G401 (cell line): ENCODE measurements at places on chromosomes 3 and 15.
A peak's percentile ranks its signal among the peaks of the same experiment; 100 is the strongest.

GRCh38 chr3:46674031-46674845 lies 19.2 kb downstream of the ALS2CL start:
- no peak for DNase-seq

DNA sequence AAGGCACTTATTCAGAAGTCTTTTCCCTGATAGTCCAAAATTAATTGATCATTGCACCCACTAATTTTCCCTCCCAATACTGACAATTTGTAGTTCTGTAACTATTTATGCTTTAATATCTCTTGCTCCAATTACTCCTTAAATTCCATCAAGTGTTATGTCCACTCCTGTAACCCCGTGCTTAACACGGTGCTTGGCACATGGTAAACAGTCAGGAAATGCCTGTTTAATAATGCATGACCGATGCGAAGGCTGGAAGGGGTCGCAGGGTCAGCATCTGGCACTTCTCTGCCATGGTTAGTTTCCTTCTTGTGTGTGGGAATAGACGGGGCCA lies 553 bp upstream of the SEC22A start:
- no peak for DNase-seq

DNA sequence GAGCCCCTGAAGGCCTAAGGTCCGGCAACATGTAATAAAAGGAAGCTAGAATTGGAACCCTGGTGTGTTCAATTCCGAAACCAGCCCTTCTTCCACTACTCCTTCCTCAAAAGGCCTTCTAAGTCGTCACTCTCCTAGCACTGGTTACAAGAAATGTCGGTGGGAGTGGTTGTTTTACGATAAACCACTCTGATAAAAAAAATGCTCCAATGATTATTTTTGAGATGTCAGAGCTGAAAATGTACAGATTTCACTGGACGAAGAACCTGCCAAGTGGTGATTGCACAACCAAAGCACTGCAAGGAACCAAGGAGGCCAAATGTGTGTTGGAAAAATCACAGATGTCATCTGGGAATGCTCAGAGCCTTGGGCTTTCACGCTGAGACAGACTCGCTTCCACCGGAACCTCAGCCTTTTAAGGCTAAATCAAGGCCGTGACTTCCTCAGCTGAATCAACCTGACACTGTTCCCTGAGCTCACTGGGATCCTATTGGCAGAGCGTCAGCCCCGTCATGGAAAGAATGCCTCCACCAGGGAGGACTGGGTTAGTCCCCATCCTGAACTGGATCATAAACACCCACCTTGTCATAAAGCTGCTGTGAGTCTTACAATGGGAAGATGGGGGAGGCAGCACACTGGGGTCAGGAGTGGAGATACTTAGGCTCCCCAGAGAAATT lies 108.1 kb upstream of the THBS1 start:
- DNase-seq = peak; percentile 50

- peak; percentile 47 for DNase-seq
Measured at GRCh38 chr15:23038726-23039142, 635 bp downstream of the TUBGCP5 start.

DNA sequence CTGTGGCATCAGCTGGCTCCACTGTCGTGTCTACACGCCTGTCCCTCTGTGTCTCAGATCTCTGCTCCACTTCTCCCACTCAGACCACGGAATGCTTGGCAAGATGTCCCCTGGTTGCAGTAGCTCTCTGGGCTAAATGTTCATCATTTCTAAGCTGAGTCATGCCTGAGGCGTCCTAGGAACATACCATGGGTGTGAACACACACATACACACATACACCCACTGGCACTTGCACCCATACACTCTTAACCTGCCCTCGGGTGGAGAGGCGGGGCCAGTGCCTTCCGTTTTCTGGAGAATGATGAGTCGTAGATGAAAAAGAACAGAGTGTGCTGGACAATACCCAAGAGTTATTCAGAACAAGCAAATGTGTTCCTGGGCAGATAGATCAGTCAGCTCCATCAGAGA lies 72.4 kb downstream of the SENP2 start:
- DNase-seq = no peak

DNA sequence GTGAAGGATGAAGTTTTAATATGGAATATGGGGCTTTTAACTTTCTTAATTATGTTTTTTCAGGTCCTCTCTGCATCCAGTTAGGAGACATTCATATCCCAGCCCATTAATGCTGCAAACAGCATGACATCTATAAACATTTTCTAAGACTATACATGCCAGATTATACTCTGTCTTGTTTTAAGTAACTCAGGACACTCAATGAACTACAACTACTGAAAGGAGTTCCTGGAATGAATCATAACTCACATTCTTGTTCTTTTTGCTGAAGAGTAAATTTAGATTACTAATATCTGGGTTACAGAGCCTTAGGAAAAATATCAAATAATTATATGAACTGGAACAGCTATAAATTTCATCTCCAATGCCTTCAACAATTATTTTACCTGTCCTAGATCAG lies 167.4 kb downstream of the STAG1 start:
- no peak for DNase-seq

DNA sequence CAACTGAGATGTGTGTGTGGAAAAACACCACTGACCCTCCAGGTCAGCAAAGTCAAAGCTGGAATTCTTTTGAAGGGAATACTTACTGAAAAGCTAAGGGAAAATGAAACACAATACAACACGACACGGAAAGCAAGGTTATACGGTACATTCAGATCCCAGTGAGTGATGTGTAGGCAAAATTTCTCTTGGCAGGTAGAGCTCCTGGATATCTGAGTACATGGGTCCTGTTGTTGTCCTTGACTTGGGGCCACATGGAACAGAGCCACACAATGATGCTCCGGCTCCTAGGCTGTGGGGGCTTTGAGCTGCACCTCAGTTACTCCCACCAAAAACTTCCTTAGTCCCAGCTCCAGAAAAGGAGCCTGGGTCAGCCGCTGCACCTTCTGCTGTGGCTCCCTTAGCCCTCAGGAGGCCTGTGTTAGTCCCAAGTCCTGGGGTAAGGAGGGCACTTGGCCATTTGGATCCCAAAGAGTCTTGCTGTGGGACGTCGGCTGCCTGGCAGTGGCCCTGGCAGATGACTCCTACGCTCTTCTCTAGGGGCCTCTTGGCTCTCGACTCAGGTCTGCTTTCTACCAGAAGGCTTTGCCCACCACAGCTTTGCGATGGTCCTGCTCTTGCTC lies 95.6 kb downstream of the ADCY5 start:
- no peak for DNase-seq

- DNase-seq = no peak
Measured at GRCh38 chr15:43941555-43941954, 114.8 kb downstream of the WDR76 start.

DNA sequence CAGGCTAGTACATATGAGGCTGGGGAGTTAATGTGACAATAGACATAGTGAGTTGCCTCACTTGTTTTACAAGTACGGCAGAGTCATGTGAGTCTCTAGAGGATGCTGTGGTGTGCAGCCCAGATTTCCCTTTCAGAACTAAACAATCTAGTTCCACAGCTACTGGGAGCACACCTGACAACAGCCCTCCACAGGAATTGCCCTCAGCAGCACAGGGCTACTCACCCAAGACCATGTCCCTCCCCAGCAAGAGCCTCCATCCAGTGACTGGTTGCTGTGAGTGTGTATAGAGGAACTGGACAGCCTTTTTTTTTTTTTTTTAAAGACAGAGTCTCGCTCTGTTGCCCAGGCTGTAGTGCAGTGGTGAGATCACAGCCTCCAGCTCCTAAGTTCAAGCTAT lies 40.2 kb upstream of the UBE2E2 start:
- DNase-seq = no peak

DNA sequence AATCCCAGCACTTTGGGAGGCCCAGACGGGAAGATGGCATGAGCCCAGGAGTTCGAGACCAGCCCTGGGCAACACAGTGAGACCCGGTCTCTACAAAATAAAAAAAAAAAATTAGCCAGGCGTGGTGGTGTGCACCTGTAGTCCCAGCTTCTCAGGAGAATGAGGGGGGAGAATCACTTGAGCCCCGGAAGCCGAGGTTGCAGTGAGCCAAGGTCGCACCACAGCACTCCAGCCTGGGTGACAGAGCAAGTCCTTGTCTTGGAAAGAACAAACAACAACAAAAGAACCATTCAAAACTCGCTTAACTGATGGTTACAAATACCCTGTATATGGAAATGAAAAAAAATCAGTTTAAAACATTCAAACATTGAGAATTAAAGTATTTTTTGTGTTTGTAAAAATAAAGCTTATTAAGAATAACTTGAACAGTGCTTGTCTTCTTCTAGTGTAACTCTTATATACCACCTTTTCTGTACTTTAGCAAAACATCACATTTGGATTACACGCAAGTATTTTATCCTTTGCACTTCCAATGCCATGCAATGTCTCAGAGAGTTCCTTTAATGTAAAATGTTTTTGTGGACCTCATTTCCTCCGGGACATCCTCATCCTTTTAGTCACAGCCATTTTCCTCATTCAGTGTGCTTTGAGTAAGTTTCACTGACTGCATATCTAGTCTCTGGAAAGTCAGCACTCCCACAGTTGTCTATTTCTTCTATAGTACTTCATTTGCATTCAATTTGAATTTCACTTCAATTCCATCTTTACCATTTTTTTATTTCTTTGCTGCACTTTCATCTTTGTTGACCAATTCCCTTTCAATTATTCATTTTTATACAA lies 113.0 kb upstream of the GOLGA8J start:
- no peak for DNase-seq
